Activated naive CD4-positive, alpha-beta T cell treated with anti-CD3 and anti-CD28 coated beads, Interleukin-2, amount 10 ng/mL, durations not matched to agents 7 days and 5 days (primary cell): ENCODE measurements at places on chromosomes 12 and 14.

GRCh38 chr14:68248481-68249255 is 429.1 kb downstream of the RAD51B start:
- H3K27ac ChIP-seq = no peak overlapping the region
- DNase-seq = peak; percentile 24
- no peaks in the 10 kb centered on the region for H3K27me3 ChIP-seq
- no peak overlapping the region for H3K4me3 ChIP-seq
- no peaks in the 10 kb centered on the region for H3K36me3 ChIP-seq
- H3K4me1 ChIP-seq = peaks cover 24% of the 10 kb centered on the region

- no peak overlapping the region for H3K4me3 ChIP-seq
- peaks cover 64% of the 10 kb centered on the region for H3K27me3 ChIP-seq
- H3K36me3 ChIP-seq = no peaks in the 10 kb centered on the region
- no peak overlapping the region for H3K27ac ChIP-seq
- no peak for DNase-seq
Observed at GRCh38 chr12:132285991-132286681, 43.3 kb downstream of the GALNT9 start.

DNA sequence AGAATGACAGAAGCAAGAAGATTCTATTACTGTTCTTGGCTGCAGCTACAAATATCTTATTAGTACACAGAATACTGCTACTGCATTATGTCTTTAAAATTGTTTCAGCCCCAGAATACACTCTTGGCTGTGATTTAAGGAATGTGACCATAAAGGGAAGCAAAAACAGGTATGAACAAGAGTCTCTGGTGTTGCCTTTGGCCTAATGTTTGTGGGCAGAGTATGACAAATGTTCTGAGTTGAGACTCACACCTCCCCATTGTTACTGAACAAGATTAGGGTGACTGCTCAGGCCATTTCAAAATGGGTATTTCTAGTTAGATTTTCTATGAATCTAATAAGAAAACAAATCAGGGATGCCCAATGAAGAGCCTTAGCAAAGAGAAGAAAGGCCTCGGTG is 28.5 kb downstream of the TTC6 start:
- H3K27me3 ChIP-seq = peaks cover 19% of the 10 kb centered on the region
- H3K27ac ChIP-seq = no peak overlapping the region
- no peak for DNase-seq
- no peaks in the 10 kb centered on the region for H3K4me1 ChIP-seq
- H3K4me3 ChIP-seq = no peak overlapping the region

DNA sequence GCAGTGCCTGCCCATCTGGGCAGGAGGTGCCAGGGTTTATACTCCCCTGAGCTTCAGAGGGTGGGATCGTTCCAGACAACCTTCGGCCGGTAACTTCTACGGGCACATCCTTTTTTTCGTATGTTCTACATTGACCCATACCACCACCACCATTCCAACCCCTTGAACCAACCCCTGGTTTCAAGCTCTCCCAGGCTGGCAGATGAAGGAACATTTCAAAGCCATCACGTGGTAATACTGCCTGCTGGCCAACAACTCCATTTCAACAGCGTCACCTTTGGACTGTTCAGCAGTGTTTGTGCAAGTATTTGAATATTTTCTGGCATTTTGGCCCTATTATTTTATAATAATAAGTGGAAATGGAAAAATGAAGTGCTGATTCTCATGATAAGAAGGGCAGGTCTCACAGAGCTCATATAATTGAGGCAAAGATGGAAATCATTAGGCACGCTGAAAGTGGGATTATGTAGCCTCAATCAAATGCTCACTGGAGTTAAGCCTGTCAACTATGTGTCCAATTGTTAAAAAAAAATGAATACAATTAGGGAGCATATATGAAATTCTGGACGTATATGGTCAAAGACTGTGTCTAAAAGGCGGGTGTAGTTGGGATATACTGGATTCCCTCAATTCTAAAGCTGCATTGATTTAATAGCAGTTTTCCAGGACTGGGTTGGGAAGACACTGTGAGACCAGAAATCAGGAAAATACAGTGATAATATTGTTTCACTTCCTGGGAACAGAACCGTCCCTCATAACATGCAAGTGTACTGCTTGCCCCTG is 162.1 kb downstream of the ZFP36L1 start:
- H3K36me3 ChIP-seq = no peaks in the 10 kb centered on the region
- H3K27me3 ChIP-seq = peaks cover 54% of the 10 kb centered on the region
- no peak overlapping the region for H3K27ac ChIP-seq
- H3K4me1 ChIP-seq = peaks cover 16% of the 10 kb centered on the region
- DNase-seq = no peak
